T-helper 1 cell (primary cell): ENCODE measurements at places on chromosomes 3 and 15.

- no peak for DNase-seq
These were observed 15.3 kb downstream of the RAB43 start for GRCh38 chr3:129106320-129106719.

- DNase-seq: no peak
These were observed 31.5 kb upstream of the MINDY4B start for GRCh38 chr3:150936693-150937092.

GRCh38 chr3:25380222-25380739 lies 47.8 kb upstream of the RARB start:
- no peak for DNase-seq

GRCh38 chr15:77974098-77974414 lies 103.5 kb downstream of the TBC1D2B start:
- no peak for DNase-seq

DNA sequence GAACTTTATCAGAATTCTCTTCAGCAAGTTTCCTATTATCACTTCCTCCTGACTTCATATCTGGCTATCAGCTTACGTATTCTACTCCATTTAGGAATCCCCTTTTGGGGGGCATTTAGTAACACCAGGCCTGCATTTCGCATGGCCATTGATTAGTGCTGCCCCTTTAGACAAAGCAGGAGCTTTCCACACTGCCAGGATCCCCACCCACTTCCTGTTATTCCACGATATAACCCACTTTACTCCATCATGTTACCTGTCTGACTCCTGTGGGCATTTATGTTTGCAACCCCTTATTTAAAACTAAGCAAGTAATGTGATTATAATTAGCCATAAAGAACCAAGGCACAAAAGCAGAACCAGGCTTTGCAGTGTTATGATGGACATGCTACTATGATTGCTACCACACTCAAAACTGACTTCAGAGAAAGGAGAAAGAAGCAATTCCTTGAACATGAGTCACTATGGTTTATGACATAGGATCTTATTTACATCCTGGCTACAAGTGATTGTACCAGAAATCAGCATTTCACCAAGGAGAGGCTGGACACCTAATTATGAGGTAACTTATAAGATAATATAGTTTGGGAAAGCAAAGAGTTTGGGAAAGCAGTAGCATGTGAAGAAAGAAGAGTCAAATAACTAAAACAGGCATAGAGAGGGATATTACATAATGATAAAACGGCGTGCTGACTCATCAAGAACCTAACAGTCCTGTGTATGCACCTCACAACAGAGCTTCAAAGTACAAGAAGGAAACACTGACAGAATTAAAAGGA lies 96.3 kb downstream of the IGSF11 start:
- DNase-seq: no peak

DNA sequence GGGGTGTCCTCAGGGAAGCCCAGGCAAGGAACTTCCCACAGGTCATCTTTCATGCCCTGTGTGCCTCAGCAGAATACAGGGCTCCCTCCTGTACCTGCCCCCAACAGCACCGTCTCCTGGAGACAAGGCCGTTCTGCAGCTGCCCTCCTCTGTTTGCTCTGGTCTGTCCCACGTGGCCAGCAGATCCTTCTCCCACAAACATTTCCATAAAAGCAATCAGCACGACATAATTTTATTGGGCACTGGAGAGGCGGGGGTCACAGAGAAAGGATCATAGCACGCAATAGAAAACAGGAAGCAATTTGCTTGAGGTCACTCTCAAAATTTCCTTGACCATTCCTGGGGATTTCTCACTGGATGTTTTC lies 29.4 kb downstream of the STARD5 start:
- no peak for DNase-seq

DNA sequence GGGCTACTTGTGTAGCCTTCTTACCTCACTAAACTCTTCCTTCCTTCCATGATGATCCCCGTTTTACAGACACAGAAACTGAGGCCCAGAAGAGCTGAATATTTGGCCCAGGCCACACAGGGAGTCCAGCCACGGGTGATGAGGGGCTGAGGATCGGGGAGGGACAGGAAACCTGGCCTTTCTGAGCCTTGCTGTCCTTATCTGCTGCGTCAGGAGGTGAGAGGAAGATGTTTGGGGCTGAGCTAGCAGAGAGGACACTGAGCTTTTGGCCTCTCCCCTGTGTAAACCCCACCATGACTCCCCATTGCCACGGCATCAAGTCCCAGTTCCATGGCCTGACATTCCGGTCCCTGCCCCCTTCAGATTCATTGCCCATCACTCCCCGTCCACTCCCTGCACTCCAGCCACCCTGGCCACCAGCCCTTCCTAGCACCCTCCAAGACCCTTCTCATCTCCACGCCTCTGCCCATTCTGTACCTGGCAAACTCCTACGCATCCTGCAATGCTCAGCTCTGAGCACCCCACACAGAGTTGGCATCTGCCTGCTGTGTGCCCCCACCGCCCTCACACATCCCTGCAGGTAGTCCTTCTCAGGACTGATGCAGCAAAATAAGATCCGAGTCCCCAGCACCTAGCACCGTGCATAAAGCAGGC lies 103.0 kb downstream of the FBLN2 start:
- no peak for DNase-seq

- no peak for DNase-seq
These were observed 25.9 kb downstream of the TLE3 start for GRCh38 chr15:70071799-70072198.

DNA sequence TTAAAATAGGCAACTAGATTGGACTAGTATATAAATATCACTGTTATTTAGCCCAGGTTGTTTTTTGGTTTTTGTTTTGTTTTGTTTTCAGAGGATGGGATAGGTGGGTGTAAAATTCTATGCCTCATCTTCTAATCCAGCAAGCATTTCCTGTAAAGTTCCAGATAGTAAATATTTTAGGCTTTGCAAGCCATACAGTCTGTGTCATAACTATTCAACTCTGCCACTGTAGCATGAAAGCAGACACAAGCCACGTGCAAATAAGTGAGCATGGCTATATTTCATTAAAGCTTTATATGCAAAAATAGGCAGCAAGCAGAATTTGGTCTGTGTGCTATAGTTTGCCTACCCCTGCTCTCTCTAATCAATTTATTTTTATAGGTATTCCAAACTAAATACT lies 657.3 kb upstream of the TGFBR2 start:
- DNase-seq: no peak

- no peak for DNase-seq
These were observed 186.1 kb upstream of the CGNL1 start for GRCh38 chr15:57190208-57190607.

DNA sequence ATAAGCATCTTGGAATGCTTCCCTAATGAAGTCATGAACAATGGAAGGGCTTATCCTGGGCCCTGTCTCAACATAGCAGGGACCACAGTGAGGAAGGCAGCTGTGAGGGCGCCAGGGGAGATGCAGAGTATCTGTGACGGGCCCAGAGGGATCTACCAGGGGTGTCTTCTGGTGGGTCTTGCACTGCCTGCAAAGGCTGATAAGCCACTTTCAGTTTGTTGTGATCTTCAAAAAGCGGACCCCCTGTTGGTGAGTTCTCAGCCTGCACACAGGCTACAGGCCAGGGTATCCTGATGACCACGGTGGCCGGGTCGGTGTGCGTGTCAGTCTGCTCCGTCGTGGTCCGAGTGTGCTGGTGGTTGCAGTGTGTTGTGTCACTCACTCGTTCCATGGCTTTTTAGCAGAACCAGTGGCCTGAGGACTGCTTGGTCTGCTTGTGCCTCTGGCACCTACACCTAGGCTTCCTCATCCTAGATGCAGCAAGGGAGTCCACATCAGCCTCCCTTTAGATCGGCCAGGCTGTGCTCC lies 46.8 kb downstream of the CHDH start:
- no peak for DNase-seq

- no peak for DNase-seq
These were observed 438.1 kb upstream of the ARPP21 start for GRCh38 chr3:35201211-35201610.

DNA sequence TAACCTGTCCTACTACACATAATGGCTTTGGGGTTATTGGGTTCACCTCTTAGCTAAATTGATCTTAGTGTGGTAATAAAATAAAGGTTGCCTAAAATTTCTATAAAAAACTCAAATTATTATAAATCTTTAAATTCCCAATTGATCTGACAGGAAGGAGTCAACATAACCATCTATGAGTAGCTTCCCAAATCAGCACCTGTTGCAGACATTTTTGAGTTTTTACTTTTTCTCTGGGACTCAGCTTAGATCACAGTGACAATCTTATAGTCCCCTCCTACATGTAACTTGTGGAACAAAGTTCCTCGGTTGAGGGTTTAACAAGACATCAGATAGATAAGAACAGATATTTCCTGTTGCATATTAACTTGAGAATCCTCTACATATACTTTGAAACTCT lies 601.0 kb downstream of the TUSC7 start:
- DNase-seq: no peak

DNA sequence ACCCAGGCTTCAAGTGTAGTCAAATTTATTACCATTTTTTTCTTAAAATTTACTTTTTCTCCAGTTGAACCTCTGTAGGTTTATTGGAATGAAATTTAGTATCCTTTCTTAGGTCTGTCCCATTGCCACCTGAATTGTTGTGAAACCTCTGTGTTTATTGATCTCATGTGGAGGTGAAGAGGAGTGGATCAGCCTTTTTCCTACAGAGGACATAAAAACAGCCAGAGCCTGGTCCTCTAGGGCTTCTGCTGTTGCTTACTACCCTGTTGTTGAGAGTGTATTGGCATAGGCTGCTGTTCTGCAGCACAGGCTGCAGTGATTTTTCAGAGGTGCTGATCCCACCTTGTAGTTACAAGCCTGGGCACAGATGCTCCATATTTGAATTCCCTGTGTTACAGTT lies 44.6 kb downstream of the LRRC28 start:
- no peak for DNase-seq

DNA sequence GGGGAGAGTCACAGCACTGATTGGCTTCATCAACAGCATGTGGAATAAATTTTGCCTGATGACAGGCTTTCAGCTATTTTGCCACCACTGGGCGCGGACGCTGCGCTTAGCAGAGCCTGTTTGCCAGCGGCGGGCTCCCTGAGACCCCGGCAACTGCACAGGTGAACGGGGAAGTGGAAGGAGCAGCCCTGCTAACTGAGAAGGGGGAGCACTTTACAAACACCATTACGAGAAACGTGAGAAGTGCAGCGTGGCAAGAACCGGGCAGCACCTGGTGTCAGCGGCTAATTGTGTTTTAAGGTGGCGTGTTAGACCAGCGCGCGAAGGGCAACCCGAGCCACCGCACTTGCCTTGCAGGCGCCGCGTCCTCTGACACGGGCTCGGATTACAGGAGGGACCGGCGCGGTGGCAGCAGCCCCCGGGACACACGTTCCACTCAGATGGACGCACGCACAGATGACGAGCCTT lies 307.8 kb upstream of the ARRDC4 start:
- no peak for DNase-seq

DNA sequence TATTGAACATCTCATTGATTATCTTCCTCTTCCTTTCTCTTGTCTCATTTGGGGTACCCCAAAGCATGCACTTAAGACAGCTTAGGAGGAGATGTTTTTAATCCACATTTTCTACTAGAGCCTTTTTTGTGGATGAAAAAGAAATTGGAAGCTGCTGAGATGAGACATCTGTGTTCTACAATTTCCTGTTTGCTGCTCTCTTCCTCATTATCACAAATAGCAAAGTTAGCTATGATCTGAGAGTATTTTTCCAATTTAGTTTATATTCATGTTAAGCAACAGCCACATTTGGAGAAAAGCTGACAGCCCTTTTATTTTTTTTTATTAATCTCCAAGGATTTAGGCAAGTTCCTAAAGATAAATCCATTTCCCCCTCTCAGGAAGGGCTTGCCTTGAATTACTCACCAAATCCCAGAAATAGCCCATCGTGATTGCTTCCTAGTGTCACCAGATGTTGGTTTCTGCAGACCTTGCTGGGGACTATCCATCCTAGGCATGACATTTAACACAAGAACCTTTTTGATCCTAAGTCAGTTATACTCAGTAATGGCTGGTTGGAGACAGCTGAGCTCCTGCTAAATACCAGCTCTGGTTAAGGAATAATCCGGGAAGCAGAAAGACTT lies 70.8 kb upstream of the FILIP1L start:
- no peak for DNase-seq
